ENCODE measurements at places on chromosomes 5 and 9. TPM values are rescaled to one million over a fixed set of nuclear protein-coding genes. Genes with fewer than 3 reads are reported as not detected.

CACNA1B gene
- not detected for total RNA-seq

C1QTNF3 gene
- 0.31 TPM for total RNA-seq

SPINK6 gene
- 1.1 TPM for total RNA-seq

MCC gene
- total RNA-seq = 33.8 TPM

FAM151B gene
- 1.9 TPM for total RNA-seq

GGTA1 gene
- total RNA-seq = 1.1 TPM

PCDHGC3 gene
- 95.9 TPM for total RNA-seq

HAVCR1 gene
- not detected for total RNA-seq

ELP1 gene
- 14.4 TPM for total RNA-seq

DMRTA1 gene
- total RNA-seq = under 0.01 TPM

TOR2A gene
- 6.9 TPM for total RNA-seq

ARSK gene
- total RNA-seq = 10.5 TPM

SLC25A48 gene
- total RNA-seq = not detected

BARHL1 gene
- total RNA-seq = not detected

FOXD4L4 gene
- not detected for total RNA-seq

QSOX2 gene
- 8.7 TPM for total RNA-seq

NHP2 gene
- 220 TPM for total RNA-seq

GABRA1 gene
- total RNA-seq = not detected

KCTD16 gene
- 0.12 TPM for total RNA-seq

CYFIP2 gene
- total RNA-seq = 1.4 TPM

PRUNE2 gene
- total RNA-seq = 12.7 TPM

SPRY4 gene
- 19.6 TPM for total RNA-seq

EIF4E1B gene
- not detected for total RNA-seq

PCDHB9 gene
- 0.56 TPM for total RNA-seq
